NCI-H524 treated with DMSO at 0.1 percent for 48 hours (cell line): ENCODE measurements at places on chromosomes 7 and 10.

DNA sequence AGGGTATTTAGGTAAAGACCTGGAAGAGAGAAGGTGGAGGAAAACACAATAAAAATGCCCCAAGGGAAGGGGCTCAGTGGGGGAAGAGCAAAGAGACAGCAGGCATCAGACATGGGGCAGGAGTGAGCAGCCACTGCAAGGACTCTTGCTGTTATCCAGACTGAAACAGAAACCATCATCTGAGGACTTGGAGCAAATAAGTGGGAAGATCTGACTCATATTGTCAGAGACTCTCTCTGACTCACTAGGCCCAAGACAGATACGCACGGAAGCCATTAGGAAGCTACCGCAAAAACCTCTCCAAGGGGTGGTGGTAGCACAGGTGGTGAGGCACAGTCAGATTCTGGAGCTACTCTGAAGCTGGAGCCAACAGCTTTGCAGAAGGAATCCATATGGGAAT, 110.7 kb downstream of the RNF32 start:
- DNase-seq = no peak

GRCh38 chr10:66795866-66796265, 130.0 kb upstream of the LRRTM3 start:
- DNase-seq = no peak

GRCh38 chr10:32347363-32348022, 535 bp upstream of the EPC1 start:
- DNase-seq = no peak

DNA sequence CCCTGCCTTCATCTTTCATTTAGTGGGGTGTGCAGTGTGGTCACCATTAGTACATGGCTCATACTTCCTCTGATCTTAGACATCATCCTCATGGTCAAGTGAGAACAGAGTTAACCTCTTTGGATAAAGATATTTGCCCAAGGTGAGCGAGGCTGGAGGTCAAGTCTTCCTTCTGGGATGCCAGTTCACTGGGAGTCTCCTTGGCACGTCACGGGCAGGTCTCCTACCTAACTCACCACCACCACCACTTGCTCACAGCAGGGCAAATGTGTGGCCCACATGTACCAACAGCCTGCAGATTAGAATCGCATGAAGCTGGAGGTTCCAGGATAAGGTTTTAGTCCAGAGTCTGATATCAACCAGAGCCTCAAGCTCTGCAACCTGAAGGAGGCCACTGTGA, 164.6 kb downstream of the USP6NL start:
- no peak for DNase-seq

DNA sequence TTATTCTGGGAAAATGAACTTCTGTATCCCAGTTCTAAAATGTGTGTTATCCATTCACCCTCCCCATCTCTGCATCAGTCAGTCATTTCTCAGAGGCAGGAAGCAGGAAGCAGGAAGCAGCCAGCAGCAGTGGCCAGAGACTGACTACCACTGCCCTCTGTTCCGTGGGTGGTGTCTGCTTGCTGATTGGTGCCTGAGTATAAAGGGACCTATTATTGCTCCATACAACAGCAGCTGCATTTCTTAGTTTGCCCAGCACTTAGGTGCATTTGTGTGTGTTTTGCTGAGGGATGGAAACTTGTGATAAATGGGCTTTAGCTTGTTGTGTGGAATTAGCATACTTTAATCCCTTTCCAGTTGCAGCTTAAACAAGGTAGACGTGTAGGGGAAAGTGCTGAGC, 582.2 kb downstream of the SORCS1 start:
- no peak for DNase-seq

GRCh38 chr10:21280971-21281572, 244.4 kb downstream of the SKIDA1 start:
- no peak for DNase-seq

- no peak for DNase-seq
Measured at GRCh38 chr10:104127411-104127810, 5.4 kb downstream of the SFR1 start.

DNA sequence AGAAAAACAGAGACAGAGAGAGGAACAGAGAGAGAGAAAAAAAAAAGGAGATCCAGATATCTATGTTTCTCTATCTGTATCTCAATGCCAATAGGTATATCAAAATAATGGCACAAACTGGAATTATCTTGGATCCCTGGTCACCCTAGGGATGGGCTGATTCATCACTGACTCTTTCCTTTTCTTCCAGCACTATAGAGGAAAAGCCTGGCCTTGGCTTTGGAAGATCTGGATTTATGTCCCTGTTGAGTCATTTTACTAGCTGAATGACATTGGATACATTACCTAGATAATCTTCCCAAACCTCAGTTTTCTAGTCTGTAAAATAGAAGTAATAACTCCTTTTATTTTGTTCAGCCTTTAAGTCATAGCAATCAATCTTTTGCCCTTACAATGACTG, 152.8 kb upstream of the GDF10 start:
- no peak for DNase-seq

- no peak for DNase-seq
Measured at GRCh38 chr10:24984906-24985305, 31.1 kb downstream of the ENKUR start.

DNA sequence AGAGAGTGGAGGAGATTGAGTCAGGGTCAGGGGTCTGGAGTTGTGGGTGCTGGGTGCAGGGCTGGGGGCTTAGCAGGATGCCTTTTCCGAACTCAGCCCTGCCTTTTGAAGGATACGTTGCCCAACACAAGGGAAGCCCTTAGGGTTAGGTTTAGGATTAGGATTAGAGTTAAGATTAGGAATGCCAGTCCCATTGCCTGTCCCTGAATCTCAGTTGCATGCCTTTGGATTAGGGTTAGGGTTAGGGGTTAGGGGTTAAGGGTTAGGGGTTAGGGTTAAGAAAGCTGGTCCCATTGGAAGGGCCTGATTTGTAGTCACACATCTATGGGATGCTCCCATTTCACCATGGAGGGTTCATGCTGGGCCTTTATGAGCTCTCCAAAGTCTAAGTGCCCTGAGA, 20.8 kb upstream of the ZNF488 start:
- no peak for DNase-seq

GRCh38 chr10:57624066-57624465, 643.6 kb downstream of the IPMK start:
- DNase-seq = no peak
